Peyer's patch (tissue), 4 donors: ENCODE measurements at places on chromosomes 6 and 20. TPM values are rescaled to one million over a fixed set of nuclear protein-coding genes. Genes with fewer than 3 reads are reported as not detected.

Gene BPIFA1
- not detected for total RNA-seq

Gene TNFRSF6B
- 2.1 TPM for total RNA-seq

Gene SLC22A2
- not detected for total RNA-seq

Gene TXLNB
- total RNA-seq, result 0.54 TPM

Gene CCDC170
- total RNA-seq, result 1.5 TPM

Gene RAMACL
- total RNA-seq, result not detected

Gene SLC17A3
- total RNA-seq, result not detected

Gene LBP
- not detected for total RNA-seq

DNA sequence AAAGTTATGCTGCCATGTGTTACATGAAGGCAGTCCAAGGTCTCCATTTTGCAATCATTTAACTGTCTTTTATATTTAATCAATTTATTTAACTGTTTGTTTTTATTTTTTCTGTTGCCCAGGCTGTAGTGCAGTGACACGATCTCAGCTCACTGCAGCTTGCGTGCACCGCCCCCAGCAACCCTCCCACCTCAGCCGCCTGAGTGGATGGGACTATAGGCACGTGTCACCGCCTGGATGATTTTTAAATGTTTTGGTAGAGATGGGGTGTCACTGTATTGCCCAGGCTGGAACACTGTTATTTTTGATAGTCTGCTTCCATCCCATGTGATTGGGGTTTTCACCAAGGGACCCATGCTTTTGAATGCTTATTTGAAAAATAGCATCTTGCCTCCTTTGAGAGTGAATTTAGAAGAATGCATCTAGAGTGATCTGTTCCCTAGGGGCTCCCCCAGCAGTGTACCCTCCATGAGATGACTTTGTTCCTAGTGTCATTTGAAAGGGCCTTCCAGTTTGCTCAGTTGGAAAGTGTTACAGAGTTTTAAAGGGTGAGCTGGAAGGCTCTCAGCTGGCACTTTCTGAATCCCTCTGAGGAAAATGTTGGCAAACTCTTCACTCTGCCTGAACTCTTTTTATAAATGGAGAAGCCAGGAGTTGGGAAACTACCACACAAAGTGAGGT, 143.4 kb downstream of the JARID2 start:
- H3K27ac ChIP-seq, result no peak overlapping the region
- H3K4me3 ChIP-seq, result no peak overlapping the region
- no peaks in the 10 kb centered on the region for H3K36me3 ChIP-seq
- DNase-seq, result no peak
- no peaks in the 10 kb centered on the region for H3K27me3 ChIP-seq

GRCh38 chr6:139144490-139145085, 9.7 kb downstream of the HECA start:
- H3K36me3 ChIP-seq, result no peaks in the 10 kb centered on the region
- no peak overlapping the region for H3K4me3 ChIP-seq
- peaks cover 9% of the 10 kb centered on the region for H3K4me1 ChIP-seq
- H3K27ac ChIP-seq, result no peak overlapping the region

DNA sequence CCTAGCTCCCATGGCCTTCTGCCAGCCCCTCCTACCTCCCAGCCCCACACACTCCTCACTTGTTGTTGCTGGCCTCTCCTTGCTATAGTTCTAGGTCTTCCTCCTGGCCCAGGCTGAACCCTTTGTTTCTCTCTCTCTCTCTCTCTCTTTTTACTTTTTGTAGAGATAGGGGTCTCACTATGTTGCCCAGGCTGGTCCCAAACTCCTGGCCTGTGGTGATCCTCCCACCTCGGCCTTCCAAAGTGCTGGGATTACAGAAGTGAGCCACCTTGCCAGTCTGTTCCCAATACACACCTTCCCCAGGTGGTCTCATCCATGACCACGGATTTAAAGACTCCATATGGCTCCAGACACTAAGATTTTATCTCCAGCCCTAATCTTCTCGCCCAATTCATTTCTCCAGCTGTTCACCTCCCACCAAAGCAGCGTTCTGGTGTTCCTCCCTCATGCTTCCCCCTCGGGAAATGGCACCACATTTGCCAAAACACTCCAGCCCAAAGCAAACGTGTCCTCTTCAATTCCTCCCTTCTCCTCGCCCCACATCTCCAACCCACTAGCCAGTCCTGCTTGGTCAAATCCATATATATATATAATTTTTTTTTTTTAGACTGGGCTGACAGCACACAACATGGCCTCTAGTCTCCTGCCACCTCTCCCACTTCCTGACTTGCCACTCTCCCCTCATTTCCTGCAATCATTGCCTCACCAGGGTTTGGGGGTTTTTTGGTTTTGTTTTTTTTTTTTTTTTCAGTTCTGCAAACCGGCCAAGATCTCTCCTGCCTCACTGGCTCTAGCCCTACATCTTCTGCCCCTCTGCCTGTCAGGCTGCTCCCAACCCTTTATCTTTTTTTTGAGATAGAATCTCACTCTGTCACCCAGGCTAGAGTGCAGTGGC, 104.4 kb downstream of the NCR2 start:
- no peaks in the 10 kb centered on the region for H3K27me3 ChIP-seq
- DNase-seq, result no peak
- H3K36me3 ChIP-seq, result no peaks in the 10 kb centered on the region
- H3K27ac ChIP-seq, result no peak overlapping the region
- no peak overlapping the region for H3K4me3 ChIP-seq
- no peaks in the 10 kb centered on the region for H3K4me1 ChIP-seq

GRCh38 chr6:4965562-4966389, 38.1 kb downstream of the RPP40 start:
- no peak overlapping the region for H3K27ac ChIP-seq
- H3K4me3 ChIP-seq, result no peak overlapping the region
- DNase-seq, result no peak
- H3K27me3 ChIP-seq, result no peaks in the 10 kb centered on the region

DNA sequence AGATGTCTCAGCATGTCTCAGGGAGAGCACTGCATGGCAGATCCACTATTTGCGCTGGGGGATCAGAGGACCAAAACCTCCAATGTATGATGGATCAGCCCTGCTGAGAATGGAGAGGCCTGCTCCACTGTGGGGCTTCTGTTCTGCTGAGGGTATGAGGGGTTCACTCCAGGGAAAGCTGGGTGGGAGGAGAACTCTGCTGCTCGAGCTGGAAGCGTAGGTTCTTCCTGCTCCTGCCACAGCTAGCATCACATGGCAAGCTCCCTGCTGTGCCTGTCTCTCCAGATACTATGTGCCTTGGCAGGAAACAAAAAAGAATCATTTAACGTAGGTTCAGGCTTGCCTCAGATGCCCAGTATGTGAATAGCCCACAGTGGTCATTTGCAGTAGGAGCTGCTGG, 105.8 kb downstream of the EPM2A start:
- H3K36me3 ChIP-seq, result no peaks in the 10 kb centered on the region
- H3K4me3 ChIP-seq, result no peak overlapping the region
- no peak overlapping the region for H3K27ac ChIP-seq
- H3K27me3 ChIP-seq, result no peaks in the 10 kb centered on the region
- H3K4me1 ChIP-seq, result no peaks in the 10 kb centered on the region

GRCh38 chr6:24775520-24776058, 852 bp downstream of the GMNN start:
- peaks cover 17% of the 10 kb centered on the region for H3K4me1 ChIP-seq
- H3K36me3 ChIP-seq, result no peaks in the 10 kb centered on the region
- peak overlapping the region; percentile 96 for H3K27ac ChIP-seq
- H3K4me3 ChIP-seq, result peak overlapping the region; percentile 81
- no peak for DNase-seq

DNA sequence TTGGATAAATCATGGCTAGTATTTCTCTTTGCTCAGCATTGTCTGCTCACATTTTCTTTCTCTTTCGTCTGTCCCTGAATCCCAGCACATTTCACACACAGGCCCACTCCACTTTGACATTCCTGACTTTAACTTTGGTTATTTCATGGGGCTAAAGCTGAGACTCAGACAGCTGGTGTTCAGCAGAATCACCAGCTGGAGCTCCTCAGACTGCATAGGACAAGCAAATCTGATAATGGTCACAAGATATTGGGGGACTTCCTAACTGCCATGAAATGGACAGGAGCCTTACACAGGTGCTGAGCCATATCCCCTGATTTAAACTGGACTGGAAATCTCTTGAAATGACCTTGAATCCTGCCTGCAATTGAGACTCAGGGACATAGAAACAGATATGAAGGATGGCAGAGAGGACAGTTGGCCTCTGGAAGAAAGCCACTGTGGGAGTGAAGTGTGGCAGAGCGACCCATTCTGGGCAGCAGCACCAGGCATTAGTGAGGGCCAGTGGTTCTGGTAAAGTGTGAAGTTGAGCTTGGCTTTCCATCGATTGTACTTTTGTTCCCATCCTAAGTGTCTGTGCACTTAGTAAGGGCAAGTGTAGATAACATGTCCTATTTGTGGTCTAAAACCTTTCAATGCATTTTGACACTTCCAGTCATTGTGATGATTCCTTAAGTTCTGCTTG, 10.0 kb upstream of the IFNGR1 start:
- H3K4me1 ChIP-seq, result peaks cover 11% of the 10 kb centered on the region
- no peak for DNase-seq
- H3K27ac ChIP-seq, result no peak overlapping the region
- no peak overlapping the region for H3K4me3 ChIP-seq
- H3K36me3 ChIP-seq, result no peaks in the 10 kb centered on the region

DNA sequence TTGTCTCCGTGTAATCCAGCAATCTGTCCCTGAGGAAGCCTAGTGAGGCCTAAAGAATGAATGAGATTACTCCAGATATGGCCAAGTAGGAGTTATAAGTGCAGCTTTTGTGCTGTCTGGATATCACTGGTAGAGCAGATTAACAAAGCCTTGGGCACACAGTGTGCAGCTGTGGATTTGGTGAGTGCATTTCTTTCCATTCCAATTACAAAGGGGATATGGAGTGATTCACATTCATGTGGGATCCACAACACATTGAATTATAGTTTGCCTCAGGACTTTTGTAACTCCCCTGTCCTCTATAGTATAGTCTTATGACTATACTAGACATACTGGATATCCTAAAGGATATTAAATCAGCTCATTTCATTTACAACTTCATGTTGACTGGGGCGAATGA, 47.1 kb downstream of the HLA-F start:
- no peak overlapping the region for H3K27ac ChIP-seq
- H3K4me1 ChIP-seq, result no peaks in the 10 kb centered on the region
- no peaks in the 10 kb centered on the region for H3K36me3 ChIP-seq
- no peaks in the 10 kb centered on the region for H3K27me3 ChIP-seq
- DNase-seq, result no peak

DNA sequence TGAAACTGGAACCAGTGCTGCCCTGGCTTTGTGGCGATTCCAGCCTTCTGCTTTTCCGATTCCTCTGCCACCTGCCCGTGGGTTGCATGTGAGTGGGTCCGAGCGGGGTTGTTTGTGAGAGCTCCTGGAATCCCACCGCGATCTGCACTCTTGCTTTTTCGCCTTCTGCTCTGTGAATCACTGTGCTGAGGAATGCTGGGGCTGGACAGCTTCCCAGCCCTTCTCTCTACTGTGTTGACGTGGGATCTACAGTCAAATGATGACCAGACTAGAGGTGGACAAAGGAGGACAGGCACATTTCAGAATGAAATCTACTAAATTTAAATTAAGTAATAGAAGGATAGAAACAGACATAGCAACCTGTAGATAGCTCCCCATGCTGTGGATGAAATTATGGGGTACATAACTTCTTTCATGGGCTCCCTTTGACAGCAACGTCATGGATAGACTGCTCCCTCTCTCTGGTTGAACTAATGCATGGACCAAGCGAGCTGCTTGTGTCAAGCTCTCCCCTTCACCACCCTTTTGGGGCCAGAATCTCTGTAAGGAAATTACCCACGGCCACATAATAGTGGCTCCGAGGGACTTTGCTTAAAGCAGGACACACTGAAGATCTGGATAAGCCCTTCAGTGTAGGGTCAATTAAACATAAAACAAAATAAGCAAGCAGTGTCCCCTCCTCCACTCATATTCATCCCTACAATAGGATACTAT, 2.0 kb downstream of the FNDC1 start:
- H3K36me3 ChIP-seq, result no peaks in the 10 kb centered on the region
- peaks cover 5% of the 10 kb centered on the region for H3K4me1 ChIP-seq
- H3K4me3 ChIP-seq, result no peak overlapping the region
- DNase-seq, result no peak

DNA sequence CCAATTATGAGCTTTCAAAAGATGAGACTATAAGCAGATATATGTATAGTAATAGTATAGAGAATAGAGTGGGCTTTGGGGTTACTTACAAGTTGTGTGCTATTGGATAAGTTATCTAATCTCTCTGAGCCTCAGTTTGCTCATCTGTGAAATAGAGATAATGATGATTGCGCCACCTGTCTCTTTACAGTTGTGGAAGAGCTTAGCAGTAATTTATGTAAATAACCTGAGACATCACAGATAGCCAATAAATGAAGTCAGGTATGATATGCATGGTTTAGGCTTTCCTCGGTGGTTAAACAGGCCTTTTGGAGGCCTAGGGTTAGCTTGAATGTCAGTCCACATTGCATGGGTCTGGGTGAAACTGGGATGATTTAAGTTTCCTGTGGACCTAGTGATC, 29.8 kb upstream of the SCUBE3 start:
- DNase-seq, result no peak
- no peaks in the 10 kb centered on the region for H3K27me3 ChIP-seq
- H3K36me3 ChIP-seq, result no peaks in the 10 kb centered on the region

- H3K4me3 ChIP-seq, result peak overlapping the region; percentile 2
- H3K27me3 ChIP-seq, result no peaks in the 10 kb centered on the region
- no peaks in the 10 kb centered on the region for H3K4me1 ChIP-seq
- no peaks in the 10 kb centered on the region for H3K36me3 ChIP-seq
- no peak overlapping the region for H3K27ac ChIP-seq
Measured at GRCh38 chr20:35661908-35662307, 2.8 kb downstream of the CPNE1 start.

GRCh38 chr6:38933426-38933825, 115.2 kb upstream of the GLP1R start:
- H3K36me3 ChIP-seq, result no peaks in the 10 kb centered on the region
- no peak overlapping the region for H3K4me3 ChIP-seq
- H3K4me1 ChIP-seq, result no peaks in the 10 kb centered on the region
- DNase-seq, result no peak
- H3K27me3 ChIP-seq, result no peaks in the 10 kb centered on the region
- H3K27ac ChIP-seq, result no peak overlapping the region

DNA sequence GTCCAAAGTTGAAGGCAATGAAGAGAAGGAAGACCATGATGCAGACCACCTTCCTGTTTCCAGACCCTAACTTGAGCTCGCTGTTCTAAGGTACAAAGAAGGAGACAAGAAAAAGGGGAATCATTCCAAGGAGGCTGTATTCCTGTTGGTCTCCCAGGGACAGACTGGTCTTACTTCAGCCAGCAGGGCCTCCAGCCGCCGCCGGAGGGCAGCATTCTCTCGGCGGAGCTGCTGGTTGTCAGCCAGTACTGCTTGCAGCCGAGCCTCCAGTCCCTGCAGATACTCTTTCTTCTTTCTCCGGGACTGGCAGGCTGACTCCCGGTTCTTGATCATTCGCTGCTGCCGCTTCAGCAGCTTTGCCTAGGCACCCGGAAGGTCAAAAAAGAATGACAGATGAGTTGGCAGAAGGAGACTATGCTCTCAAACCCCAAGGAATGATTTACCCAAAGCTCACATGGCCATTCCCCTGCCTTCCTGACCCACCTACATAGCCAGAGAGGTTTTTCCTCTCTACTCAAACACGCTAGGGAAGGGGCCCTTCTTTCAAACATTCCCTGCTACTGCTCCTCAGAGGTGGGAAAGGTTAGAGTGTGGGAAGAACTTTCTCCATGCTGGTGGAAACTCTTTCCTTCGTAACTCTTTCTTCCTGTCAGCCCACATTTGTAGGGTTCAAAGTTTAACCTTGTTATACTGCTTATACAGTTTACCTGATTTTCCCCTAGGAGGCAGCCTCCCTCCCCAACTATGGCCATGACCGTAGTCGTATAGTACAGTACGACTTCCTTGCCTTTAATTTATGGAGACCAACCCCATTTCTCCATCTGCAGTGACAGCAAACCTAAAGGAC, 9.0 kb downstream of the ATF6B start:
- H3K4me1 ChIP-seq, result peaks cover 22% of the 10 kb centered on the region
- H3K27me3 ChIP-seq, result no peaks in the 10 kb centered on the region
- peaks cover 86% of the 10 kb centered on the region for H3K36me3 ChIP-seq
- peak; percentile 90 for DNase-seq
- peak overlapping the region; percentile 37 for H3K27ac ChIP-seq
